ENCODE measurements at places on chromosomes 6 and 20.

GRCh38 chr6:30171677-30172471 lies 8.5 kb downstream of the TRIM15 start:
- no peak for DNase-seq

- DNase-seq, result no peak
These were observed 124.4 kb upstream of the HCRTR2 start for GRCh38 chr6:55049866-55050265.

- no peak for DNase-seq
These were observed 33.0 kb downstream of the SLCO4A1 start for GRCh38 chr20:62675156-62675876.

- no peak for DNase-seq
These were observed 216.5 kb upstream of the TENT5A start for GRCh38 chr6:81969011-81969410.

GRCh38 chr6:26553635-26554446 lies 15.7 kb downstream of the HMGN4 start:
- DNase-seq, result no peak
